T-helper 17 cell (primary cell): ENCODE measurements at places on chromosomes 16 and 17. TPM values are rescaled to one million over a fixed set of nuclear protein-coding genes. Genes with fewer than 3 reads are reported as not detected.

ZNF624 gene
- total RNA-seq, result 4.1 TPM

GRCh38 chr17:29209073-29209472 lies 28.9 kb upstream of the MYO18A start:
- no peaks in the 10 kb centered on the region for H3K36me3 ChIP-seq
- no peak overlapping the region for H3K4me3 ChIP-seq
- H3K4me1 ChIP-seq, result no peaks in the 10 kb centered on the region

DNA sequence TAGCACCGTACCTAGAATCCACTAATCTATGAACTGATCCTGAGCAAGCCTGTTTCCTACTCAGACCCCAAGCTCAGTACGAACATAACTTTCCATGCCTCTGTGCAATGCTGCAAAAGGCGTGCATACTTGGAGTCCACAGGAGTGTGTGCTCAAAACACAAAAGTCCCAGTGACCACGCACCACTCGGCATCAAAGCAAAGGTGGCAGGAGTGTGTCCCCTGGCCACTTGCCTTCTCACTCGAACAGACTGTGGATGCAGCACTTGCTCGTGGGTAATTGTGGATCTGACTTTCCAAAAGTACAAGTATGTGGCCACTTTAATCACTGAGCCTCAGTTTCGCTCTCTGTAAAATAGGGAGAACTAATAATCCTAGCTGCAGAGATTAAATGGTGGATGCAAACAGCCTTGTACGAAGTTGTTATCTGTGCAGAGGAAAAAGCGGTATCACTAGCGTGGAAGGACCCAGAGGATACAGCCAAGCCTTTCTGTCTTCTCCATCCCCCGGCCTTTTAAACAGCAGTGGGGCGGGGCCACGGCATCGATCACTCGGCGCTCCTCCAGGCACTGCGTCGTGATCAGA lies 311 bp upstream of the KDM8 start:
- no peaks in the 10 kb centered on the region for H3K27me3 ChIP-seq
- DNase-seq, result no peak
- peak overlapping the region; percentile 99 for H3K27ac ChIP-seq

- no peak overlapping the region for H3K27ac ChIP-seq
- H3K36me3 ChIP-seq, result no peaks in the 10 kb centered on the region
Measured at GRCh38 chr16:13697013-13697412, 222.9 kb upstream of the ERCC4 start.

ITGB3 gene
- 283 TPM for total RNA-seq

GRCh38 chr17:62937606-62938005 lies 28.4 kb upstream of the TANC2 start:
- DNase-seq, result no peak
- no peak overlapping the region for H3K4me3 ChIP-seq
- no peaks in the 10 kb centered on the region for H3K4me1 ChIP-seq

GRCh38 chr17:13640551-13640950 lies 38.8 kb upstream of the HS3ST3A1 start:
- H3K27me3 ChIP-seq, result peaks cover 24% of the 10 kb centered on the region
- H3K4me3 ChIP-seq, result no peak overlapping the region
- no peaks in the 10 kb centered on the region for H3K36me3 ChIP-seq
- DNase-seq, result no peak
- no peaks in the 10 kb centered on the region for H3K4me1 ChIP-seq

GRCh38 chr16:85862476-85863383 lies 36.2 kb upstream of the IRF8 start:
- peaks cover 23% of the 10 kb centered on the region for H3K27me3 ChIP-seq
- no peak overlapping the region for H3K27ac ChIP-seq
- H3K36me3 ChIP-seq, result peaks cover 4% of the 10 kb centered on the region
- no peaks in the 10 kb centered on the region for H3K4me1 ChIP-seq

DNA sequence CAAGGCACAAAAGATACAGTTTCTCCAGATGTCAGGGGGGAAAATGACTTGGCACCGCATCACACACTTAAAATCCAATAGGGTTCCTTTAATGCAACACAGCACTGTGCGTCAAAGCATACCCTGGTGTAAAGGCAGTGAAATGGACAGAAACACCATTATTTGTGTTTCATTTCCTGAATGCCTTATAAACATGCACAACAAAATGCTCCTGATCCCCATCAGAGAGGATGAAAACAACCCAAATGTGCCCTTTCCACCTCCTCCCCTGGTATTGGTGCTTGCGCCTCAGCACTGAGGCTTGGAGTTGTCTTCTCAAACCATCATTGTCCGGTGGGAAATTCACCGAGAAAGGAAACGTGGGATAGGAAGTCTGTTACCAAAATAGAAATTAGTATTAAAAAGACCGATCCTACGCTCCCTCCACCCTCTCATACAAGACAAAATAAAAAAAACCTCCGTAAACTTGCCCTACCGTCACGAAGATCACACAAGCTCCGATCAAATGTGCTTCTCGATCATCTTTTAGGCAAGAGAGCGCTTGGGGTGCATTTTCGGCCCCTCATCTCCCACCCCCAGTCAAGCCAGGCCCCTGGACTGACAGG lies 722 bp downstream of the CDC27 start:
- peaks cover 33% of the 10 kb centered on the region for H3K4me1 ChIP-seq
- H3K27me3 ChIP-seq, result no peaks in the 10 kb centered on the region
- no peak for DNase-seq
- H3K27ac ChIP-seq, result peak overlapping the region; percentile 98

GRCh38 chr16:54953461-54953860 lies 22.8 kb downstream of the IRX5 start:
- H3K27ac ChIP-seq, result no peak overlapping the region
- H3K27me3 ChIP-seq, result peaks cover 20% of the 10 kb centered on the region
- no peaks in the 10 kb centered on the region for H3K36me3 ChIP-seq

DNA sequence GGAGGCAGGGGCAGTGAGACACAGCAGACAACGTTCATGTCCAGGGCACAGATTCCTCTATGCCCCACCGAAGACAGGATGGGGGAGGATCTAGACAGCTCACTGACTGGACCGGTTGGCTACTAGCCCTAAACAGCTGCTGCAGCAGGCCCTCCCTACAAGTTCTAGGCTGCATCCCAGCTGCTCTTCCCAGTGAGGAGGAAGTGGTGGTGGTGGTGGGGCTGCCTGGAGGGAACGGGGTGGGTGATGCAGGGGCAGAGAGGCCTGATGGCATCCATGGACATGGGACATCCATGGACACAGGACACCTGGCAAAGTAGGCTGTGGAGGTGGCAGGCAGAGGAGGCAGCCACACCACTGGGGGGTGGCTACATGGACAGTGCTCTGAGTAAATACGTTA lies 18.3 kb downstream of the SPHK1 start:
- H3K27me3 ChIP-seq, result no peaks in the 10 kb centered on the region
- peaks cover 19% of the 10 kb centered on the region for H3K36me3 ChIP-seq
- no peak overlapping the region for H3K4me3 ChIP-seq
- no peak overlapping the region for H3K27ac ChIP-seq
- DNase-seq, result no peak
- peaks cover 11% of the 10 kb centered on the region for H3K4me1 ChIP-seq

GRCh38 chr17:59853168-59853918 lies 39.4 kb downstream of the TUBD1 start:
- peaks cover 27% of the 10 kb centered on the region for H3K4me1 ChIP-seq
- H3K27ac ChIP-seq, result peak overlapping the region; percentile 66
- H3K27me3 ChIP-seq, result no peaks in the 10 kb centered on the region
- peak; percentile 34 for DNase-seq
- no peaks in the 10 kb centered on the region for H3K36me3 ChIP-seq

- peaks cover 3% of the 10 kb centered on the region for H3K4me1 ChIP-seq
- no peak overlapping the region for H3K4me3 ChIP-seq
- H3K27me3 ChIP-seq, result no peaks in the 10 kb centered on the region
- no peak for DNase-seq
Measured at GRCh38 chr17:35630530-35631148, 43.5 kb downstream of the AP2B1 start.

CYBA gene
- 383 TPM for total RNA-seq

GRCh38 chr17:27458524-27458908 lies 2.3 kb downstream of the KSR1 start:
- no peak for DNase-seq
- H3K27me3 ChIP-seq, result no peaks in the 10 kb centered on the region
- peaks cover 38% of the 10 kb centered on the region for H3K4me1 ChIP-seq
- H3K27ac ChIP-seq, result no peak overlapping the region

HP gene
- total RNA-seq, result not detected

DNA sequence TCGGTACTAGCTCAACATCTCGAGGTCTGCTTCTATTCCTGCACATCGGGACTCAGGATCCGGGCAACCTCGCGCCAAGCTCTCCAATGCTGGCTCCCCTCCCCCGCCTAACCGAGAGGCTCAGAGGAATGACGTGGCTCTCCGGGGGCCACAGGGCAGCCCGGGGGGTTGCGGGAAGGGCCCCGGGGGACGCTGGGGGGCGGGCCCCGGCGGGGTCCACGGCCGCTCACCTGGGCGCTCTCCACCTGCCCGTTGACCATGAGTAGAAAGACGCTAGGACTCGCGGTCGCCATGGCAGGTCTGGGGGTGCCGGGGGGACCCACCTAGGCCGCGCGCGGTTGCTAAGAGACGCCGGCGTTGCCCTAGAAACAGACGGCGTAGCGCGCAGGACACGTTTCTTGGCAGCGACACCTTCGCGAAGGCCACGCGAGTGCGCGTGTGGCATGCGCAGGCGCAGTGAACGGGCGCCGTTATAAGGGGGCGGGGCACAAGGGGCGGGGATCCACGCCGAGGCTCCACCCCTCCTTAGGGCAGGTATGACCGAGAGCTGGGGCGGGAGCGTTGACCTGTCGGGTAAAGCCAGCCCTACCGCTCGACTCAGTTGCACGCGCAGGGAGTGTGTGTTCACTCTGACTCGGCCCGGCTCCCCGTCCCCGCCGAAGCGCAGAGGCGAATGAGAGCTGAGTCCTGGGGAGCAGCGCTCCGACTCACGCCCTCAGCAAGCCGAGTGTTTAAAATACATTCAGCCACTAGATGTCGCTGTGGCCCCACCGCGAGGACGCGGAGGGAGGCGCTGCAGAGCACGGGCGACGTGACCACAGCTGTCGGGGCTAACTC lies at the start of gene B9D1:
B9D1 (minus strand) TSS at position 447 of the 837 bp plus-strand sequence; CDS start at position 293, 154 bp downstream.
- peaks cover 34% of the 10 kb centered on the region for H3K27me3 ChIP-seq
- H3K4me1 ChIP-seq, result peaks cover 16% of the 10 kb centered on the region
- DNase-seq, result peak; percentile 93
- H3K4me3 ChIP-seq, result peak within 1 kb of the TSS; percentile 84

ZG16B gene
- total RNA-seq, result not detected

PDIA2 gene
- not detected for total RNA-seq

DNA sequence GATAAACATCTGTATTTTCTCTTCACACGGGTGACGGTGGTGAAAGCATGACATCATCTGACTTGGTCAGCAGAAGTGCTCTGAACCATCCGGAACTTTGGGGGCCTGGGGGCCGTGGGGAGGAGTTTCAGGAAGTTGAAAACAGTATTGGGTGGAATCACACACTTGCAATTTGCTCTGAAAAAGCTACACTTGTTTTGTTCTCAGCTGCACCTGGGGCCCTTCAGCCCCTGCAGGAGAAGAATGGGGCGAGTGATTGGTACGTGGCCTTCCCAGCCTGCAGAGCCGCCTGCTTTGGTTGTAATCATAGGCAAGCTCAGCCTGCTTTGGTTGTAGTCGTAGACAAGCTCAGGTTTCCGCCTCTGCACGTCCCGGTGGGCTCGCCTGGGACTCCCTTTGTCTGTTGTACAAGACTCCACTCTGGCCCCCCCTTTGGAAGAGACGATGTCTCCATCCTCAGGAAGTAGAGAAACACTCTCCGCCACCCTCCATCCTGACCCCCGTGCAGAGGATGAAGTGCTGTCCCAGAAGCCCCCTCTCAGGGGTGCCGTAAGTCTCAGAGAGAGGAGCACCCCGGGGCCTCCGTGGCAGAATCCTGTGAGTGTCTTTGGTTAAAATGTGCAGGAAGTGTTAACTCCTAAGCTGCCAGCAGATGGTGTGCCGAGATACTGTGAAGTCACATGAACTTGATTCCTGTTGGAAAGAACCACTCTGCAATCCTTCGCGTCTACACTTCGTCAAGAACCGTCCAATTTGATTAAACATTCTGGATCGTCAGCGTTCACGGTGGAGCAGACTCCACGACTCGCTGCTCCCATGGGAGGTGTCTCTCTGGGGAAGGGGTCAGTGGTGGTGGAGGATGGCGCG lies 5.4 kb downstream of the BANP start:
- H3K27ac ChIP-seq, result peak overlapping the region; percentile 97
- peaks cover 49% of the 10 kb centered on the region for H3K4me1 ChIP-seq
- H3K4me3 ChIP-seq, result peak overlapping the region; percentile 71
- DNase-seq, result peak; percentile 41
- H3K36me3 ChIP-seq, result peaks cover 9% of the 10 kb centered on the region

ATF7IP2 gene
- total RNA-seq, result 86.7 TPM

- peaks cover 15% of the 10 kb centered on the region for H3K4me1 ChIP-seq
- H3K27ac ChIP-seq, result peak overlapping the region; percentile 91
- peaks cover 2% of the 10 kb centered on the region for H3K36me3 ChIP-seq
- H3K27me3 ChIP-seq, result peaks cover 5% of the 10 kb centered on the region
- DNase-seq, result peak; percentile 19
Measured at GRCh38 chr17:80036715-80037477, 454 bp downstream of the CCDC40 start.

STX1B gene
- total RNA-seq, result 0.47 TPM

DNA sequence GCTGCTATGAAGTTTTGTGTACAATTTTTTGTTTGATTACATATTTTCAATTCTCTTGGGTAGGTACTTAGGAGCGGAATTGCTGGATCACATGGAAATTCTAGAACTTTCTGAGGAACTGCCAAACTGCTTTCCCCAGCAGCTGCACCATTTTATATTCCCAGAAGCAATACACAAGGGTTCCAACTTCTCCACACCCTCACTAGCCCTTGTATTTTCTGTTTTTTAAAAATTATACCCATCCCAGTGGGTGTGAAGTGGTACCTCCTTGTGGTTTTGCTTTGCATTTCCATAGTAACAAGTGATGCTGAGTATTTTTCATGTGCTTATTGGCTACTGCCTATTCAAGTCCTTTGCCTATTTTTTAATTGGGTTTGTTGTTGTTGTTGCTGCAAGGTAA lies 20.9 kb downstream of the NACA2 start:
- no peak overlapping the region for H3K4me3 ChIP-seq
- DNase-seq, result no peak
- H3K36me3 ChIP-seq, result no peaks in the 10 kb centered on the region
- H3K4me1 ChIP-seq, result no peaks in the 10 kb centered on the region
- H3K27me3 ChIP-seq, result peaks cover 18% of the 10 kb centered on the region

- no peak overlapping the region for H3K27ac ChIP-seq
- no peaks in the 10 kb centered on the region for H3K27me3 ChIP-seq
- peaks cover 4% of the 10 kb centered on the region for H3K36me3 ChIP-seq
- H3K4me1 ChIP-seq, result peaks cover 34% of the 10 kb centered on the region
Measured at GRCh38 chr17:67221062-67221998, 23.7 kb downstream of the HELZ start.

MYCBPAP gene
- 1.2 TPM for total RNA-seq

GRCh38 chr17:45372325-45372869 lies 55.6 kb upstream of the MAP3K14 start:
- peaks cover 14% of the 10 kb centered on the region for H3K4me1 ChIP-seq
- peaks cover 28% of the 10 kb centered on the region for H3K27me3 ChIP-seq
- peak overlapping the region; percentile 78 for H3K4me3 ChIP-seq
